ENCODE measurements at places on chromosomes 5 and 9. TPM values are rescaled to one million over a fixed set of nuclear protein-coding genes. Genes with fewer than 3 reads are reported as not detected.

Gene TMOD1
- 151 TPM for total RNA-seq

Gene SLC27A6
- total RNA-seq: 64.4 TPM

Gene ORM2
- total RNA-seq: 0.32 TPM

Gene IL33
- 18.6 TPM for total RNA-seq

- DNase-seq: no peak
These were observed 169.6 kb upstream of the PITX1 start for GRCh38 chr5:135203593-135204036.

DNA sequence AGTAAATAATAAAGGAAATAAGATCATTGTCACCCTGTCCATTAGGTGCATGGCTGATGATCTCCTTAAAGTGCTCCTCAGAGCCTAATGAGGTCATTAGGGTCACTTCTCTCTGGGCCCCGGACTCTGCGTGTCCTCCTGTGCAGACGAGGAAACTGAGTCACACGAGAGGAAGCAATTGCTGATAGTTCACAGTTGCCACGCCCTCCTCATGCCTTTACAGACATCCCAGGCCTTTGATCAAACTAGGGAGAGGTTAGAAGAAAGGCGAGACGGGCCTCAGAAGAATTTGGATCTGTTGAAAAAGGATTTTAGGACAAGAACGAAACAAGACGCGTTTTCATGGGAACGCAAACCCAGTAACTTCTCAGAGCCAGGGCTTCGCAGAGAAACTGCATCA, 32.0 kb upstream of the MSX2 start:
- no peak for DNase-seq

DNA sequence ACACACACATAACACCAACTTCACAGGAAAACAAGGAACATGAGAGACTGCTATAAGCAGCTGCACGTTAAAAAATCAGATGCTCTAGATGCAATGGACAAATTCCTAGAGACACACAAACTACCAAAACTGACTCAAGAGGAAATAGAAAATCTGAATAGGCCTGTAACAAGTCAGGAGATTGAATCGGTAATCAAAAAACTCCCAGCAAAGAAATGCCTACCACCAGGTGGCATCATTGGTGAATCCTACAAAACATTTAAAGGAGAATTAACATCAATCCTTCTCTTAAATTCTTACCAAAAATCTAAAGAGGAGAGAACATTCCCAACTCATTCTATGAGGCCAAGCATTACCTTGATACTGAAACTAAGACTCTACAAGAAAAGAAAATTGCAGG, 54.9 kb downstream of the NDST1 start:
- no peak for DNase-seq

- no peak for DNase-seq
These were observed 20.6 kb downstream of the TCOF1 start for GRCh38 chr5:150377964-150378694.

DNA sequence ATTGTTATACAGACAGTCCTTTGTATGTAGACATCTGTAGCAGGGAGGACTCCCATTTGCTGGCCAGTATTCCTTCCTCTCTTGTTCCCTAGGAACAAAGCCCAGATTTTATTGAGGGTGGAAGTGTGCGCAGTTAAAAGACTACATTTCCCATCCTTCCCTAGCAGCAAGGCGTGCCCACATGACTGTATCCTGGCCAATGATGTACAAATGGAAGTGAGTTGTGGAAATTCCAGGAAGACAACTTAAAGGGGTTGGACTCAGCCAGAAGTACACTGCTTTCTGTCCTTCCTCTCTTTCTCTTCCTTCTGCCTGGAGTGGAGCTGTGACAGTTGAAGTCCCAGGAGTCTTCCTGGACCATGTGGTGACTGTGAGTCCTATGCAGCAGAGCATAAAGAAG, 89.0 kb downstream of the HRH2 start:
- no peak for DNase-seq

GRCh38 chr9:105150991-105151685, 93.3 kb upstream of the SLC44A1 start:
- DNase-seq: no peak

DNA sequence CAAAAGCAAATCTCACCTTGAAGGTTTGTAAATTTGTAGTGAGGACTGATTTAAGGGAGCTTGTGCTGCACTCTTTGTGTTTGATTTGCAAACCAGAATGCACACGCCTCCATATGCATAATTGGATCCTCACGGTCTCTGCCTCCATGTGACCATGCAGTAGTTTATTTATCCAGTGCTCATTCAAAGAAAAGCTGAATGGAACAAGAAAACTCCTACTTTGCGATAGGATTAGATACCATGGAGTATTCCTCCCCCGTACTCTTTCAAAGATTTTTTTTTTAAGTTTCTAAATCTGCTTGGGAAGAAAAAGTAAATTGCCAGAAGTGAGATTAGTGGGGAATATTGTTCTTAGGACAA, 290.4 kb upstream of the TUT7 start:
- DNase-seq: no peak
